ENCODE measurements at places on chromosomes 4 and X.

GRCh38 chrX:2517055-2517454 is 16.3 kb upstream of the DHRSX start:
- DNase-seq, result no peak

- DNase-seq, result no peak
Measured at GRCh38 chrX:148229801-148230303, 248.7 kb downstream of the FMR1NB start.

GRCh38 chrX:110310000-110310790 is 7.7 kb downstream of the AMMECR1 start:
- DNase-seq, result no peak

DNA sequence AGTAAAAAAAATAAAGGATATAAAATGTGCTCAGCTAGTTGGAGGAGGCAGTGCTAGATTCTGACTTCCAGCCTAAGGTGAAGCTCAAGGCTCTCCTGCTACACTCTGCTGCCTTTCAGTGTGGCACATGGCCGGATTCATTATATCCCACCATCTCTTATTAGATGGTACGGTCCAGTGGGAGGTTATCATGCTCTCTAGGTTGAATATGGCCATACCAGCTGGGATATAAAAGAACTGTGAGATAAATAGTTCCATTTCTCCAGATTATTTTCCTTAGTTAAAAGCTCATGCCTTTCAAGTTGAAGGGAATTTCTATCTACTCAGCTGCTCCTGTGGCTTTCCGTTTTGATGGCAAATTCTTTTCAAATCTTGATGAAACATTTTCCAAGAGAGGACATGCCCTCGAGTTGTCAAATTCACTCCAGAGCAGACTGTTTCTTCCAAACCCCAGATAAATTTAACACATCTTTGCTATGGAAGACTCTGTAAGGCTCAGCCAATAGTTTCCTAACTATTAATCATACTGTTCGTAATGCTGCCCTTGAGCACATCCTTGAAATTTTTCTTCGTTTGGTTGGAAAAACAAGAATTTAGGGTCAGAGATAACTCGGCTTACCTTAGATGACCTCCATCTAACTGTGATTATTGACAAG is 2.2 kb upstream of the MGARP start:
- no peak for DNase-seq

All from stimulated activated CD4-positive, alpha-beta T cell treated with anti-CD3 and anti-CD28 coated beads, Interleukin-15, amount 100 ng/mL, for 48 hours (primary cell).